Activated CD4-positive, alpha-beta T cell treated with anti-CD3 and anti-CD28 coated beads, Interleukin-2, amount 50 U/mL, for 16 hours (primary cell): ENCODE measurements at places on chromosomes 5 and 9.

DNA sequence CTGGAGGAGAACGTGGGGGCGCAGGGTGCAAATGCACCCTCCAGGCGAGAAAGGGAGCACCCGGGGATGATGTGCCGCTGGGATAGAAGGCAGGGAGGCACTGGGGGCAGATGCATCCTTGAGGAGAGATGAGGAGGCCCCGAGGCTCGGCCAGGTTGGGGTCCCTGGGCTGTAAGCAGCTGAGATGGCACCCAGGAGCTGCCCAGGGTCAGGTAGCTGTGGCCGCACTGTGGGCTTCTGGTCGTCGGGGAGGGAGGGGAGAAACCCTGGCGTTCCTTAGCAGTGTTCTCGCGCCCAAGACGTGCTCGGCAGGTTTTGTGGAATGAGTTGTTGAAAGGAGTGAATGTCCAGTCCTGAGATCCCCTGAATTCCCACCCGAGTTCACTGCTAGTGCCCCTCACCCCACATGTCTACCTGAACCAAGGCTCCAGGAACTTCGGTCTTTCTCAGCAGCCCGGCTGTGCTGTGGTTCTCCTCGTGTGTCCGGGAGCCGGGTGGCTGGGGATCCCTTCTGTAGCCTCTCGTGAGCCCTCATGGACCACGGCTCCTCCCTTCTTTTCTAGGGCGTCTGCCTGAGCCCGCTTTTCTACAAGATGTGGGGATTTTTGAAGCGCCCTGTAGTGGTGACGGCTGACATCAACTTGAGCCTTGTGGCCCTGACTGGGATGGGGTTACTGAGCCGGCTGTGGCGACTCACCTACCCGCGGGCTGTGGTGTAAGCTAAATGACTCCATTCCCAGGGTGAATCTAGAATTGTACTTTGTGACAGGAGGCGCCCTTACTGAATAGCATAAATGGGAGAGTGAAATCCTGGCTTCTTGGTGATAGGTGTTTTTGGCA is 1.1 kb downstream of the POMT1 start:
- peak; percentile 87 for DNase-seq

GRCh38 chr9:77018058-77018968 is 1.1 kb upstream of the FOXB2 start:
- no peak for DNase-seq

DNA sequence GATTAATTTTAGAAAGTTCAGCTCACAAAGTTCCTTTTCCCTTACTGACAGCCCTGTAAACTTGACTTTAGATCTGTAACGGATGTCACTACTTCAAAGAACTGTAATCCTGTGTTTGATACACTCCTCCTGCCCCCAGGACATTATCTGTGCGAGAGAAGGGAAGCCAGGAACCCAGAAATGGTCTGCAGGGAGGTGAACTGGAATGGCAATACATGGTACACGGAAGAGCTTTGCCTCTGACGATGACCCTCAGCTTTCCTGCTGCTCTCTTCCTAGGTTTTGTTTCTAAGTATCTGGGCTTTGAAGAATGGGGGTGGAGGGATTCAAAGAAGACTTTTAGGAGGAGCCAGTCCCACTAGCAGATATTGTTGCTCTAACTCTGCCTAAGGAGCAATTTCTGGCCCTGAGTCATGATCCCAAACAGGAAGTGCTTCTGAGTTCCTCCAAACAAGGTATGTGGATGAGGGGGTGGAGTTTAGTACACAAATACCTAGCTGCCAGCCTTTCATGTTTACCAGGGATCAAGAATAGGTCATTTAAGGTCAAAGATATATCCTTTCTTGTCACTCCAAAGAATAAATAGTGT is 43.4 kb upstream of the TMC1 start:
- DNase-seq, result peak; percentile 49

DNA sequence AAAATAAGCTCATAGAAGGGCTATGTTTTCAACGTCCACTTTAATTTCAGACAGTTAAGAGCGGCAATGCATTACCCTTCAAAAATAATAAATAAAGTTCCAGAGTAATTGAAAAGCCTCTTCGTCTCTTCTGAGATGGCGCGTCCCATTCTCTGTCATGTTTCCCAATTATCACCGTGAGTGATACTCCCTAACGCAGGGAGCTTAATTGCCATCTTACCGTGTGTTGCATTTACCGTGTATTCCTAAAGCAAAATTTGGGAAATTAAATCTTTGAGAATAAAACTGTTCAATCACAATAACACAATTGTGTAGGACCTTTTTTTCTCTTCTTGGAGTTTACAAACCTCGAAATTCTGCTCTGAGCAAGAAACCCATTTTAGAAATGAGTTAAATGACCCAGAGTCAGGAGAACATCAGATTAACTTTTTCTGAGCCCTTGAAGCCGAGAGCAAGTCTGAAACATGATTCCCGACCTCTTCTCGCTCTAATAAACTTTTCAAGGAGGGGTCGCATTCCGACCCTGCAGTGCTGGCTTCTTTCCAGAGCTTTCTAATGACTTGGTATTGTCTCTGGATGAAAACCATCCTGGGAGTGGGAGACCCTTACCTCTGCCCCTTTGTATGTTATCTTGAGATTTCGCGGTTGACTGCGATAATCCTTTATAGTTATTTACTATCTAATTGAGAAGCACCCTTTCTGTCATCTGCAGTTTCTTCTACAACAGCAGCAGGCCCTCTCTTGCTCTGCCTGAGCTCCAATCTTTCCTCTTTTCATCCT is 251.5 kb downstream of the FSTL4 start:
- DNase-seq, result no peak

GRCh38 chr5:55866485-55866884 is 15.3 kb downstream of the IL31RA start:
- DNase-seq, result no peak

DNA sequence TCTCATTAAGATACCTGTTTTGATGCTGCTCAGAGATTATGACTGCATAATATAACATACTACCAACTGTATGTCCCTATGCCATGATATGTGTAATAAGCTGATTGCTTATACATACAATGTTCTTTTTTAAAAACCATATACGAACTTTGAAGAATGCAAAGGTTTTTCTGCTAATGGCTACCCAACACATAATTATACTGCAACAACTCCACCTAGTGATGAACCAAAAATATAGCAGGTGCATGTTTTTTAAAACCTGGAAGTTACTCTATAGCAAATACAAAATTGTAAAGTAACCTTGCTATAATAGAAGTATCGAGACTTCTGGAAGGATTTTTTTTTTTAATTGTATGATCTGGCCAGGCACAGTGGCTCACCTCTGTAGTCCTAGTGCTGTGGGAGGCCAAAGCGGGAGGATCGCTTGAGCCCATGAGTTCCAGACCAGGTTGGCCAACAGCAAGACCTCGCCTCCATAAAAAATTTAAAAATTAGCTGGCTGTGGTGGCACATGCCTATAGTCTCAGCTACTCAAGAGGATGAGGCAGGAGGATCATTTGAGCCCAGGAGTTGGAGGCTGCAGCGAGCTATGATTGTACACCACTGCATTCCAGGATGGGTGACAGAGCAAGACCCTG is 49.1 kb downstream of the HOMER1 start:
- DNase-seq, result peak; percentile 42
